Fibroblast of the conjunctiva (primary cell): ENCODE measurements at places on chromosomes 2 and 18.

- DNase-seq, result no peak
These were observed 214.8 kb downstream of the TXNL1 start for GRCh38 chr18:56423626-56424025.

GRCh38 chr2:2269426-2269825, 61.6 kb downstream of the MYT1L start:
- DNase-seq, result no peak

DNA sequence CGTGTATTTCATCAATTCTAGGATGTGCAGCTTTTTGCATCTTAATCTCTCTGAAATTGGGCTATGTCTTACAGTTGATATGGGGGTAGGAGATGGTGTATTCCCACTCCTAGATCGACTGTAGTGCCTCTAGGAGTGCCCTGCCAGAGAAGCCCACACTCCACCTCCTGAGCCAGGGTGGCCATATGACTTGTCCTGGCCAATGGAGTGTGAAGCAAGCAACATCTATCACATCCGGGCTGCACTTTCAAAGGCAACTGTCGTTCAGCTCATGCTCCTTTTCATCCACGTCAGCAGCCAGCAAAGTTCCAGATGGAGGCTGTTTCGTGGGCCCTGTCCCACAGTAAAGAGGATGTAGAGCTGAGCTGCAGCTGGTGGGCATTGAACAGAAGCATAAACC, 149.4 kb upstream of the SLC1A4 start:
- no peak for DNase-seq

DNA sequence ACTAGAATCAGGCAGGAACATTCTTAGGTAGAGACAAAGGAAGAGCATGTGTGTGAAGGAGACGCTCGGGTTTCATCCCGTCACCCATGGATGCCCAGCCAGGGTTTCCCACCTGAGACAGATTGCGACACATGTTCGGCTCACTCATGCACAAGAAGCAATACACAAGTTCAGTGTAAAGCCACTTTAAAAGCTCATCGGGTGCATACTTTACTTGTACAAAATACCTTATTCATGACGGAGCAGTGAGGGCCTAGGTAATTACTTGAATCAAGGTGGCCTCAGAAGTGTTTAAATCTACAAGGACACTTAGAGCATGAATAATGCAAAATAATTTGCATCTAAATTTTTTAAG, 42.0 kb downstream of the ZEB2 start:
- no peak for DNase-seq

GRCh38 chr2:147101941-147102790, 742.7 kb upstream of the ACVR2A start:
- DNase-seq, result no peak

DNA sequence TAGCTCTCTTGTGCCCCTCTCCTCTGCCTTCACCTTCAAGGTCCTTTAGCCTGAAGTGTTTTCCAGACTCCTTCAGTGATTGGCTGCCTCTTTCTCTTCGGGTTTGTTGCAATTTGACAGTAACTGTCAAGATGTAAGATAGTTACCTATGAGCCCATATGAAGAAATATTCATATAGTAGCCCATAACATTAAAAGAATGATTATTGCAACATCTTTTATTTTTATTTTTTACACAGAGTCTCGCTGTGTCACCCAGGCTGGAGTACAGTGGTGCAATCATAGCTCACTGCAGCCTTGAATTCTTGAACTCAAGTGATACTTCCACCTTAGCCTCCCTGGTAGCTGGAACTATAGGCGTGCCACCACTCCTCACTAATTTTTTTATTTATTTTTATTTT, 80.5 kb downstream of the FOXI3 start:
- no peak for DNase-seq

GRCh38 chr18:10798727-10799550, 273.1 kb downstream of the NAPG start:
- no peak for DNase-seq

DNA sequence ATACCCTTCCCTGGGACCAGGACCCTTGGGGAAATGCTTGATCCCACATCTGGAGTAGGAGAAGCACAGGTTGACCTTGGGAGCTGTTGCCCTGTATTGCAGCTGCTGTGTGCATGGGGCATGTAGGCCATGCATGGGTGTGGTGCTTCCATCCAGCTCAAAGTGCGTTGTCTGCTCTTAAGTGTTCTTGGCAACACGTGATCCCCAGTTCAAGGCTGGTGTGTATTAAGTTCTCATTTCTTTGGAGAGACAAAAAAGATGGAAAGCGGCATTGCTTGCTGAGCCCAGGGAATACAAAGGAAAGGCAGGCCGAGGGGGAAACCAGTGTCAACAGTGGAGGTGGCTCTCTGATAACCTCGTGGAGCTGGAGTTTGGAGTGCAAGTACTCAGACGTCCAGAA, 110.7 kb downstream of the RTP5 start:
- no peak for DNase-seq

GRCh38 chr2:169272010-169272409, 90.3 kb downstream of the LRP2 start:
- DNase-seq, result no peak

- no peak for DNase-seq
These were observed 275.7 kb downstream of the MYCN start for GRCh38 chr2:16215902-16216557.

GRCh38 chr2:127799926-127800325, 11.0 kb downstream of the WDR33 start:
- DNase-seq, result no peak
